ENCODE measurements at places on chromosomes 6 and 20.

DNA sequence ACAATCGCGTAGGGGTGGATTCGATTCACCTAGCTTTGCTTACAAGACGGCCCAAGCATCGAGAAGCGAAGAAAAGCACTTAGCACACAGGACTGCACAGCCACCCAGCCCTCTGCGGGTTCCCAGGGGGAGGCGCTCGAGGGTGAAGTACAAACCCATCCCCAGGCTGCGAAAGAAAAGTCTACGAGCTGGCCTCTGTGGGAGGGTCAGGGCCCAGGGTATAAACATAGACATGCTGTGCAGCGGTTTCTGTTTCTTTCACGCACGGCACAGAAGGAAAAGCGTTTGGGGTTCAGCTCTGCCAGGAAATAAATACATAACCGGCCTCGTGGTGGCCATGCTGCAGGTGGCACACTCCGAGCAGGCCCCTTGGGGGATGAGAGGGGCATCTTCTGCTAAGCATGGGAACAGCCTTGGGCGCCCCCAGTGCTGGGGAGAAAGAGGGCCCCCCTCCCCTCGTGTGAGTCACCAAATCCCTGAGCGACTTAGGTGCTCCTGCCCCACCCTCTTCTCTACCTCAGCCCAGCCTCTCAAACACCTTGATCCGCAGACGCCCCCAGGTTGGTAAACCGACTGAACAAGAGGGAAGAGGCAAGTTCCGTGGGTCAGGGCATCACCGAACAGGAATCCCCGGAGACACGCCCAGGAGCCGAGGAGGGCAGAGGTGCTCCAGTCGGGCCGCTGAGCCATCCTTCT is 91.6 kb upstream of the RIPOR2 start:
- DNase-seq, result no peak

DNA sequence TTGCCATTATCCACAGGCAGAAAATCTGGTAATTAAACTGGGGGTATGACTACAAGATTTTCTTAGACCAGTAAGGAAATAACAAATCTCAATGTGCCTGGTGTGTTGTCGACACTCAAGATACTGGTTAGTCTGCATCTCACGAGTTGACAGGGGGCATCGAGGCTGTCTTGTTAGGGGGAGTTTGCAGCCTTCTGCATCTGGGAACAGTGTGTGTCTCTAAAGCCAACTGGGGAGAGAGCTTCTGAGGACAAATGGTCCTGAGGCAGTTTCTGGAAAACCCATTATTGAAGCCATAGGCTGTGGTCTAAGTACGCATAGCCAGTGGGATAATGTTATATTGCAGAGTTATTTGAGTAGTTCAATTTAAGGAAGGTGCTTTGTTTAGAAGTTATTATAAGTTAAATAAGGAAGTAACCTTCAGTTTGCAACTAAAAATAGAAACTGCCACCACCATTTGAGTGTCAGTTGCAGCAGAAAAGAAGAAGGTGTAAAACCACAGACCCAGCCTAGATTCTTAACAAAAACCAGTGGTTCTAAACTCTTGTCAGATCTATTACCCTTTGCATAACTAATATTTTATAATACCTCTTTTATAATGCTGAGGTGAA is 15.4 kb upstream of the MAPK13 start:
- no peak for DNase-seq

DNA sequence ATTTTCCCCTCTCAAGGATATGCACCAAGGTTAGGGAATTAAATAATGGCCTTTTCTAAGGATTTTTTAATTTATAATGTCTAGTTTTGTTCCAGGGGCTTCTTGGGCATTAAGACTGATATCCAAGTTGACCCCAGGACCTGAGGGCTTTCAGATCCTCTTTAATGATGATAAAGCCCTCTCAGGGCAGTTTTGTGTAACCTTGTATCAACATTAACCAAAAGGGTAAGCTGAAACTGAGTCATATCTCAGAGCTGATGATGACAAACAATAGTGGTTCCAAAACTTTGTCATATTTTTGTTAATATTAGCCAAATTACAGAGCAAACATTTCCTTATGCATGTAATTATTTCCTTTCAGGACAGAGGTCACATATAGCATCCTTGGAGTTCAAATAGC is 309.4 kb upstream of the MAN1A1 start:
- no peak for DNase-seq

GRCh38 chr20:17663486-17663885 is 18.6 kb downstream of the RRBP1 start:
- DNase-seq, result no peak

Data from NCI-H226 (cell line).